Stimulated activated CD4-positive, alpha-beta T cell treated with anti-CD3 and anti-CD28 coated beads, TNF-alpha, amount 100 ng/mL, for 1 hour (primary cell): ENCODE measurements at places on chromosomes 11 and 22.

DNA sequence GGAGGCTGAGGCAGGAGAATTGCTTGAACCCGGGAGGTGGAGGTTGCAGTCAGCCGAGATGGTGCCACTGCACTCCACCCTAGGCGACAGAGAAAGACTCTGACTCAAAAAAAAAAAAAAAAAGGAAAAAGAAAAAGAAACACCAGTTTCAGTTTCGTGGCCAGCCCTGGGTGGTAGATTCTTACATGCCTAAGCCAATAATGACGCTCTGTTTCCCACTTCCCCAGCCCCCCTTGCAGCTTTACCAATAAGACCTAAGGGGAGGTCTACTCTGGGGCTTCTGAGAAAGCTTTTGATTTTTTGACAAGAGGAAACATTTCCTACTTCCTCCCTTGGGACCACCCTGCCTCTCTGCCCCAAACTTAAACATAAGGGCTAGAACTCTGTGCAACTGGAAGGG, 30.0 kb upstream of the PTPRJ start:
- no peak for DNase-seq

GRCh38 chr22:21698430-21699329, 32.9 kb downstream of the PPIL2 start:
- no peak for DNase-seq

GRCh38 chr11:86596861-86597586, 75.4 kb downstream of the ME3 start:
- DNase-seq: no peak

- DNase-seq: no peak
These were observed 310.9 kb upstream of the ANO3 start for GRCh38 chr11:26021017-26021416.

- DNase-seq: no peak
These were observed 48.9 kb downstream of the SLC17A6 start for GRCh38 chr11:22387126-22387525.

DNA sequence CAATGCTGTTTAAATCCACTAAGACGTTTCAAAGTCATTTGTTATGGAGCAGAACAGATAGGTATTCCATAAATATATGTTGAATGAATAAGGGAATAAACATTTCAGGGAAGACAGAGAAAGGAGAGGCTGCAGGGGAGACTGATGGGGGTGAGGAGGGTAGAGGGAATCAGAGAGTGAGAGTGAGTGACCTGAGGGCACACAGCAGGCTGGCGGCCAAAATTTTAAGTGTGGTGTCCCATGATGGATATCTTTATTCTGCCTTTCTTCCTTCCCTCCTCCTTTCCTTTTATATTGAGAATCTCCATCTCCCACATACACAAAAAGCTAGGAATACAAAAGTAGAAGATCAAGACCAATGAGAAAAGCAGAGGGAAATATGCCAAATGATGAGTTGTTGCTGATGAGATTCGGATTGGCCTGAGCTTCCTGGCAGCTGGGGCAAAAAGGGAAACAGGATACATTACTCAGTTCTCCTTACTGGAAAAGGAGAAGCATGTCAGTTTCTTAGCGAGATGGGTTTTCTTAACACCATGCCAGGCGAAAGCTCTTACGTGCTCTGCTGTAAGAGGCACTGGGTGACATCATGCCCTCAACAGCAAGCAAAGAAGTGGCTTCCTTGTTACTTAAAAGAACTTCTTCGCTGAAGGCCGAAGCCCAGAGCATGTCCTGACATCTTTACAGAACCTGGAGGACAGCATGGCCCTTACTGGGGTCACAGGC, 11.2 kb upstream of the CYTH4 start:
- no peak for DNase-seq

DNA sequence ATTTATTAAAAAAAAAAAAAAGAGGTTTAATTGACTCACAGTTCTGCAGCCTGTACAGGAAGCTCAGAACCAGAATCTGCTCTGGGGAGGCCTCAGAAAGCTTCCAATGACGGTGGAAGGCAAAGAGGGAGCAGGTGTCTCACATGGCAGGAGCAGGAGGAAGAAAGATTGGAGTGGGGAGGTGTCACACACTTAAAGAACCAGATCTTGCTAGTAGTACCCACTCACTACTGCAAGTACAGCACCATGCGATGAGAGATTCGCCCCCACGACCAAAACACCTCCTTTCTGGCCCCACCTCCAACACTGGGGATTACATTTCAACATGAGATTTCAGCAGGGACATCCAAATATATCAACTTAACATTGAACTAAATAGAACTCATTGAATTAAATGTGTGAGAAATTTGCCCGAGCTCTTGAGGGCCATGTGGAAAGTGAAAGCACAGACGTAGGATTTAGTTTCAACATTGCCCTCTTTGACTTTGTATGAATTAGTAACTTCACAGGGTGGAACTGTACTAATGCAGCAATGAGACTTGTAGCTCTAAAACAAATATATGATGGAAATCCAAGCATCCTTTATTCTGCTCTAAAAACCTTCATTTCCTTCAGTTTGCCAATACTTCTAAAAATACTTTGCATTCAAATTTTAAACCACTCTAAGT, 628.2 kb downstream of the FAM181B start:
- no peak for DNase-seq

DNA sequence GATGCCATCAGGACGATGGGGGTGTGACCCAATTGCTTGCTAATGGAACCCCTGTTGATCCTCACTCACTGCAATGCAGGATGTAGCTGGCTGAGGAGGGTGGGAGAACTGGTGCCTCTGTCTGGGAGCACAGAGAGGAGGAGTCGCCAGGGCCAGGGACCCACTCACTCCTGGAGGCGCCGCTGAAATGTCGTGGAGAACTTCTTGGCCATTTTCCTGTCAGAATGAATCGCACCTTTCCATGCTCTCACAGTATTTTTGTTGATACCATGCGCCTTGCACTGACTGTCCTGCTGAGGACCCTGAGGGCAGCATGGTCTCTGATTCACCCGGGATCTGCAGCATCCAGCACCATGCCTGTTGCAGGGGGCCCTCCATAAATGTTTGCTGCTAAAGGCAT, 211.4 kb downstream of the DSCAML1 start:
- no peak for DNase-seq

- no peak for DNase-seq
These were observed 534.9 kb downstream of the MIAT start for GRCh38 chr22:27192135-27192829.
